ENCODE measurements at places on chromosomes 2 and 18.

DNA sequence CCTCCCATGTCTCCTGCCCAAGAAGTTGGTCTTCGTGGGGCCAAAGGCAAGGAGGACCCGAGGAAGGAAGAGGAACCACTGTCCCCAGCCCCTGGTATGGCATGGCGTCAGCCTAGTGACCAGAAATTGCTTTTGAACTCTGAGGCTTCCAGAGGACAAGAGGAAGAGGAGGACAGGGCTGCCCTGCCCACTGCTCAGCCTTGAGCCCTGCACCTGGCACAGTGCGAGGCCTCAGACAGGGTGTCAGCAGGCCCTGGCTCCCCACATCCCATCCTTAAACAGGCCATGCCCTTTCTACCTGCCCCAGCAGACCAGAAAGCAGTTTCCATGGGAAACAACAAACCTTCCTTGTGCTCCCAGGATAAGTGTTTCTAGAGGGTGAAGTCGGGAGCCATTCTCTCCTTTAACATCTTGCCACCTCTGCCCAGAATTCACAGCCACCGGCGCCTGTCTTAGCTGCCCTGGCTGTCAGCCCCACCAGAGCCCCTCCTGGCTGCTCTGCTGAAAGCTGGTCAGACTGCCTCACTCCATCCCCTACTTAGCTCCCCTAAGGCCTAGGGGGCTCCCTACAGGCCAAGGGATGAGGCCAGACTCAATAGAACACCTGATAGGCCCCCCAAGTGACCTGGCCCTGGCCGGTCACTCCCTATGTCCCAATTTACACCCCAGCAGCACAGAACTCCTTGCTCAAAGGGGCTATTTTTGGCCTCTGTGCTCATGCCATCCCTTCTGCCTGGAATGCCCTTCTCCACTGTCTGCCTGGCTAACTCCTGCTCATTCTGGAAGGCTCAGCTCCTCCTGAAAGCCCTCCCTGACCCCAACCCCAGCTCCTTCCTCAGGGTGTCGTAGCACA is 20.6 kb downstream of the ATOH8 start:
- DNase-seq: no peak

- DNase-seq: peak; percentile 27
Measured at GRCh38 chr2:118224895-118225311, 136.6 kb downstream of the INSIG2 start.

- DNase-seq: no peak
Measured at GRCh38 chr2:95262896-95263542, 11.2 kb upstream of the PROM2 start.

- no peak for DNase-seq
Measured at GRCh38 chr18:54899500-54899899, 59.8 kb downstream of the CCDC68 start.

GRCh38 chr18:79517341-79517740 is 121.6 kb downstream of the NFATC1 start:
- no peak for DNase-seq

- peak; percentile 8 for DNase-seq
Measured at GRCh38 chr2:133884739-133885381, 316.6 kb upstream of the NCKAP5 start.

DNA sequence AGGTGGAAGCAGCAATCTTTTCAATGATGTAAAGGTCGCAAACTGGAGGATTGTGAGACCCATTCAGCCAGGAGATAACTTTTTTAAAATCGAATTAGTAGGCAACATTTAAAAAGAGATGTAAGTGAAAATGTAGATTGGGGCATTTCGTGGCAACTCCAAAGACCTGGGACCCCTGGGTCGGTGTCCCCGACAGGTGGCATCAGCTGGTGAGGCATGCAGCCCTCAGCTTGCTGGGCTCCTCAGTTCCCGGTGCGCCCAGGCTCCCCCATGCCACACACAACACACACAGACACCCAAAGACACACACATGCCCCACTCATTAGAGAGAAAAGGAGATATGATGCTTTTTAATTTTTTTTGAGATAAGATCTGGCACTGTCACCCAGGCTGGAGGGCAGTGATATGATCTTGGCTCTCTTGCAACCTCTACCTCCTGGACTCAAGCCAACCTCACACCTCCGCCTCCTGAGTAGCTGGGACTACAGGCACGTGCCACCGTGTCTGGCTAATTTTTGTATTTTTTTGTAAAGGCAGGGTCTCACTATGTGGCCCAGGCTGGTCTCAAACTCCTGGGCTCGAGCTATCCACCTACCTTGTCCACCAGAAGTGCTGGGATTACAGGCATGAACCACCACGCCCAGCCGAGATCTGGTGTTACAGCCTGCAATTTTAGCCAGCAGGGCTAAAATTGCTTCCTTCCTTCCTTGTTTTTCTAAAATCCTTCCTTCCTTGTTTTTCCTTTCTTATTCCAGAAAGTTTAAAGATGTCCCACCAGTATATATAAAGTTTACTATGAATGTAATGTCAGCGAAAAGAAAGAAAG is 122.6 kb upstream of the EPAS1 start:
- DNase-seq: no peak

- peak; percentile 56 for DNase-seq
Measured at GRCh38 chr2:85421260-85422071, 3.0 kb downstream of the SH2D6 start.

DNA sequence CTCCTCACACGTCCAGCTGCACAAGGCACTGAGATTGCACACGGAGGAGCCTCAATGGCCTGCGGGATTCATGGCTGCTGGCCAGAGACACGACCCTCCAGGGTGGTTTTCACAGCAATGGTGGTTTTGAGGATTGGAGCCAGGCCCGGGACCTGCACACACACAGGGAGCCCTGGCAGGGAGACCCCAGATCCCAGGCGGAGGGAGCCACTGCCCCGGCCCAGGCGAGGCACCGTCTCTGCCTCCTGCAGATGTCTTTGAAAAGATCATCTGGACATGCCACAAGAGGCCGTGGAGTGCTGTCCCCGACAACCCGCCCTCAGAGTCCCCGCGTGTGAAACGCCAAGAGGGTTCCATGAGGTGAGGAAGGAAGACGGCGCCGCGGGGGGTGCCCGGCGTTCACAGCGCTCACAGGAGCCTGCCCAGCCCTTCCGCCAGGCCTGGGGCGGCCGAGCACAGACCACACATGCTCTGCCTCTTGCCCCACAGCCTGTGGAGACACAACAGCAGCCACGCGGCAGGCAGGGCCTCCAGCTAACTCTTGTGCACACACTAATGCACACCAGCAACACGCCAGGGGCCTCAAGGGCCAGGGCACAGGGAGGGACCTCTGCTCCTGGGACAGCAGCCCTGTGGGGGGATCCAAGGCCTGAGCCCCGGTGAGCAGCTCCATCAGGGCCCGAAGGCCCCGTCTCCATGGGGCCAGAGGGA is 72.8 kb upstream of the CTDP1 start:
- no peak for DNase-seq

DNA sequence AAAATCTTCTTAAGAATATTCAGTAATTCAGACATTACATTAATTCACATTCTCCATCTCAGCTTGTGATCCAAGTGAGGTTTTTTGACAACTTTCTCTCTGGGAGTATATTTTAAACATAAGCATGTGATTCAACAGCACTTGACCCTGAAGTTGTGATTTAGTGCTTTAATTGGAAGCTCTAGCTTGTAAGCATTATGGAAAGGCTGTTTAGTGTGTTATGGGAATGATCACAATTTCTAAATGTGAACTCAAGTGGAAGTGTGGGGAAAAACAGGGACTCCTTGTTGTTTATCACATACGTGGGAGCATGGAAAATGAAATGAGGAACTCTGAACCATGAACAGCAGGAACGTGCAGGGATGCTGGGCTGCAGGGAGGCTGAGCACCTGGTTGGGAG is 148.9 kb upstream of the BCL2L11 start:
- DNase-seq: no peak

Measured in fibroblast of skin of right biceps (primary cell).